ENCODE measurements at places on chromosomes 1 and 21. TPM values are rescaled to one million over a fixed set of nuclear protein-coding genes. Genes with fewer than 3 reads are reported as not detected.

The OR11L1 gene
- not detected for total RNA-seq

The TMEM125 gene
- total RNA-seq, result 0.29 TPM

The CR1 gene
- 23.0 TPM for total RNA-seq

The ELAVL4 gene
- 0.19 TPM for total RNA-seq

The MMEL1 gene
- 0.57 TPM for total RNA-seq

The ARHGAP30 gene
- total RNA-seq, result 15.2 TPM

The LRRC7 gene
- 9.5 TPM for total RNA-seq

The C1orf94 gene
- not detected for total RNA-seq
